ENCODE measurements at places on chromosomes 2 and 18. TPM values are rescaled to one million over a fixed set of nuclear protein-coding genes. Genes with fewer than 3 reads are reported as not detected.

Gene SKA1
- 6.0 TPM for polyA plus RNA-seq

Gene CIB4
- polyA plus RNA-seq = 0.33 TPM

Gene PIKFYVE
- 20.7 TPM for polyA plus RNA-seq

GRCh38 chr2:20451761-20452499, 5.1 kb downstream of the RHOB start:
- no peak for DNase-seq

GRCh38 chr18:46276748-46277147, 172.6 kb downstream of the HAUS1 start:
- no peak for DNase-seq

Gene C2orf66
- polyA plus RNA-seq = 0.35 TPM

All from left renal cortex interstitium (tissue), 4 donors.